AG04450 (cell line): ENCODE measurements at places on chromosomes 4 and X. TPM values are rescaled to one million over a fixed set of nuclear protein-coding genes. Genes with fewer than 3 reads are reported as not detected.

MAP7D2 gene
- 0.22 and 0.27 TPM in 2 replicates for polyA plus RNA-seq

DNA sequence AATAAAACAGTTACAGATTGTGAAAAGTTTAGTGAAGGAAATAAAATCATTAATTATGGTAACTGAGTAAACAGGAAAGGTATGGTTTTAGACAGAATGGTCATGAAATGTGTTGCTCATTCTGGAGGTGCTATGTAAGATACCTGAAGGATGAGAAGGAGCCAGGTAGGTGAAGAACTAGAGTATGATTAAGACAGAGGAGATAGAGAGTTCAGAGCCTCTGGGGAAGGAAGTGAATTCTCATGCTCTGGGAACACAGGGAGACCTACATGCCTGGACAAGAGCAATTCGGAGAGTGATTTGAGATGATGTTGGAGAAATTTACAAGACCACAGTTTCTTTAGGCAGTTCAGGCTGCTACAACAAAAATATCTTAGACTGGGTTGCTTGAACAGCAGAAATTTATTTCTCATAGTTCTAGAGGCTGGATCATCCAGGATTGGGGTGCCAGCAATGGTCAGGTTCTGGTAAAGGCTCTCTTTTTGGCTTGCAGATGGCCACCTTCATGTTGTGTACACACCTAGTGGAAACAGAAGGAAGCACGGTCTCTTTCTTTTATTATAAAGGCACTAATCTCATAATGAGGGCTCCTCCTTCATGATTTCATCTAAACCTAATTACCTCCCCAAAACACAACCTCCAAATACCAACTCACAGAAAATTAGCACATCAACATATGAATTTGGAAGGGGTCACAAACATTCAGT lies 1416.1 kb downstream of the PCDH7 start:
- DNase-seq, result no peak

GRCh38 chrX:76279007-76279406 lies 106.1 kb downstream of the PBDC1 start:
- peak; percentile 1 for DNase-seq

GRCh38 chrX:112612558-112612957 lies 67.2 kb downstream of the LHFPL1 start:
- DNase-seq, result no peak

- no peak for DNase-seq
Observed at GRCh38 chrX:1450361-1451161, 2.1 kb downstream of the ASMTL start.

ASB9 gene
- 0.22 and 0.35 TPM in 2 replicates for polyA plus RNA-seq

CT45A3 gene
- not detected in 2 replicates for polyA plus RNA-seq

GRCh38 chrX:39718981-39719380 lies 378.8 kb downstream of the BCOR start:
- DNase-seq, result no peak

GRCh38 chr4:151238477-151238876 lies 38.5 kb upstream of the PRSS48 start:
- DNase-seq, result no peak

GRCh38 chr4:100079264-100079663 lies 111.0 kb downstream of the DDIT4L start:
- DNase-seq, result no peak

GRCh38 chrX:153609917-153610835 lies 11.2 kb upstream of the CCNQ start:
- peak; percentile 18 for DNase-seq

DNA sequence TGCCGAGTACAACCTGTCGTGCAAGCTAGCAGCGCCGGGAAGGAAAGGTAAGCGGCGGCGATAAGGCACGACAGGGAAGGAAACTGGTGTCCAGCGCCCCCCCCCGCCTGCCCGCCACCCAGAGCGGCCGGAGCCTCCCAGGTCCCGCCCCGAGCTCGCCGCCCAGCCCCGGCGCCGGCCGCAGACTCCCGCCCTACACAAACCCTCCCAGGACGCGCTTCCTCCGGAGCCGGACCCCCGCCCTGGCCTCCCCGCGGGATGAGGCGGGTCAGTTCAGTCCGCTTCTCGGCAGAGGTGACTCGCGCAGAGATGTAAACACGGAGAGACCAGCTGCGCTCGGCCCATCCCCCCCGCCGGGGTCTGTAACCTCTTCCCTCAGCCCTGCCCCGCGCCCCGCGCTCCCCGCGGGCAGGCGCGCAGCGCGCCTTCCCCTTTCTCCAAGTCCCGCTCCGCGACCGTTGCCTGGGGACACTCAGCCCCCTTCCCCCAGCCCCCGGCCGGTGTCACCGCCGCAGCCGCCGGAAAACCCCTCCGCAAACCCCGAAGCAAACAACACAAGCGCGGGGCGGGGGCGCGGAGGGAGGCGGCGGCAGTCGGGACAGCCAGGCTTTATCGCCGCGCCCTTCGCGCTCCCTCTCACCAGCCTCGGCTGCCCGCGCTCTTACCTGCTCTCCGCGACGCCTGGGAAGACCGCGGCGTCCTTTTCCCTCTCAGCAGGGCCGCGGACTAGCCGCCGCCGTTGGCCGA lies 543 bp downstream of the ELF2 start:
- DNase-seq, result no peak

- DNase-seq, result no peak
Observed at GRCh38 chrX:46627711-46628419, 54.3 kb downstream of the CHST7 start.

- DNase-seq, result no peak
Observed at GRCh38 chr4:186627226-186627865, 72.0 kb upstream of the MTNR1A start.

DNA sequence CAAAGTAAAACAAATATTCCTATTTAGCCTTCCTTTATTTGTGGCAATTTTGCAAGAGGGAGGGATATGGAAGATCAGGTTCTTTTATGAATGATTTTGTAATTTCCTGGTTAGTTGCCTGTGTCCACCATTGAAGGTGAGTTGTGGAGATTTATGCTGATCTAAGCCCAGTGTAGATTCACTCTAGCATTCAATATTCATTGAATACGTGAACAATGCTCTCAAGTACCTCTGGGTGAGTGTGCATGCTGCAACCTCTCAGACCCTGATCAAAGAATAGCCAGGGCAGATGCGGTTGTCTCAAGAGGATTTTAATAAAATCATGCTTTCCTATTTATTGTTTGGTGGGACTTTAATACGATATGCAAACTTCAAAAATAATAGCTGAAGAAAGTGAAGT lies 628.4 kb downstream of the SPRY1 start:
- DNase-seq, result no peak

- no peak for DNase-seq
Observed at GRCh38 chr4:140568507-140569306, at the start of gene UCP1. UCP1 (minus strand) TSS chr4:140568961; CDS start chr4:140568729, 232 bp downstream.

NEIL3 gene
- polyA plus RNA-seq, result 2.1 and 3.7 TPM in 2 replicates

DNA sequence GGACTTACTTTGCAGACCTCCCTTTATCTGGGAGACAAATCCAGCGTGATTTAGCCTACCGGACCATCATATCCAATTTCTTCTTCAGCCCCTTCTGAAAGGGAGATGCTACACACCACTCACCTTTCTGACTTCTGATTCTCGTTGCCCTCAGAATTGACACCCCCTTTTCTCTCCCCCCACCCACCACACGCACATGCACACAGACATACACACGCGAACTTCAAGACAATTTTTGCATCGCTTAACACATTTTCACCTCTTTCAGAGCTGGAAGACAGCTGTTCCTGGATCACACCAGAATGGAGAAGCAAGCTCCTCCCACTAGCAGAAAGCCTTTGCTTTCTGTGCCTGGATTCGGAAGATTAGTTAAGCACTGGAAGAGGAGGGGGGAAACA lies 1.0 kb upstream of the SNCA start:
- DNase-seq, result no peak

UGT2A3 gene
- polyA plus RNA-seq, result not detected in 2 replicates

RTL9 gene
- 0.12 and 0.37 TPM in 2 replicates for polyA plus RNA-seq

- no peak for DNase-seq
Observed at GRCh38 chr4:103996637-103997036, 276.9 kb upstream of the TACR3 start.

GRCh38 chr4:56530269-56531148 lies 24.9 kb downstream of the ARL9 start:
- DNase-seq, result peak; percentile 27

- no peak for DNase-seq
Observed at GRCh38 chr4:27000820-27001219, 140.2 kb downstream of the STIM2 start.

PNCK gene
- polyA plus RNA-seq, result 0.17 TPM in 1 of 2 replicates, not detected in the other

DNA sequence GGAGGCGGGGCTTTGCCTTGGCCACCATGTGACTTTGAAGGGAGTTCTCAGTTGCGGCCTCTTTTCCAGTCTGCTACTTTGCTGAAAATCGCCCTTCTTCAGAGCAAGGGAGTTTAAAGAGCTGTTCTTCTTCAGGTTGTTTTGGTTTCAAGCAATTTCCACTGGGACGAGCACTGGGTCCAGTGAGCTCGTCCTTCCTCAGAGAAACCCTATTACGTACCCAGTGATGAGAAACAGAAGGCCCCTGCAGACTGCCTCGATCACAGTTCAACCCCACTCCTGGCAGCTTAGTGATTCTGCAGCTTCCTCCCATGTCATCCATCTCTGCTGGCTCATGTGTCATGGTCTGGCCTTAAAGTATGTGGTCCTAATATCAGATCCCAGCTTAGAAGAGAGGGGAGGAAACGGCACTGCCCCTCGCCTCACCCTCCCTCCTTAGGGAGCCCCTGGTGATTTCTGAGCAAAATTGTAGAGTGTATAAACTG lies 7.8 kb upstream of the FAM149A start:
- DNase-seq, result no peak

DNA sequence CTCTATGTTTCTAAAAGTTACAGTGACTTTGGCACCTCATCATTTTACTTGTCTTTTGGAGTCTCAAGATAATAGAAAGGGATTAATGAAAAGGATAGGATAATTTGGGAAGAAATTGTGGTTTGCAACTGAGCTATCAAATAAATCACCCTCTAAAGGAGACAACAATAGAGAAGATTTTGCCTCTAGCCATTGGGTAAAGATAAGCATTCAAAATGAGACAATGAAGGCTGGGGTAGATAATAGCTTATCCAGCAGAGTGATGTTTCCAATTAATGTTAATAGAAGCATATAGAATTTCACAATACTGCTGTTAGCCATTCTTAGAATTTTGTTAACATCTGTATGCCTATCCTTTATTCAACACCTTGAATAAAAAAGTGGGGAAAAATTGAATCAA lies 1177.6 kb downstream of the ADGRL3 start:
- DNase-seq, result no peak

DNA sequence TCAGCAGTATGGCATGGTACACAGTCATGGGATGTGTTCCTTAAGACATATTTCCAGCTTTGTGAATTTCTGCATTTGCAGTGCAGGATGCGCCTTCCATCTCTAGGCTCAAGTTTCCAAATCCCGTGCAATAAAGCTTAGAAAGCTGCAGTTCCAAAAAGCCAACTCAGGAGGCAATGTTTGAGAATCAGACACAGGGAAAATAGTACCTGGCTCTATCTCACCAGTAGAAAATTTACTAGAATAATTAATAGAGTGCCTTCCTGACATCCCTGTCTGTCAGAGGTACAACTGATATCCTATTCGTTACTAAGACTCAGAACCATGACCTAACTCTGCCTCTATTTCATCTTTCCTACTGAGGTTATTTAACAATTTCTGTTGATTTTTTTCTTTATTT lies 1333.0 kb downstream of the PCDH19 start:
- DNase-seq, result no peak

MAB21L2 gene
- 3.3 TPM in 2 replicates for polyA plus RNA-seq

GRCh38 chr4:53591372-53591892 lies at the start of gene LNX1:
LNX1 (minus strand) TSS chr4:53591486; CDS start chr4:53574002, 17,484 bp downstream.
- DNase-seq, result no peak

GATA1 gene
- polyA plus RNA-seq, result not detected in 2 replicates

- no peak for DNase-seq
Observed at GRCh38 chr4:78766650-78767049, 9.5 kb upstream of the BMP2K start.

TRIM60 gene
- polyA plus RNA-seq, result not detected in 2 replicates

DNA sequence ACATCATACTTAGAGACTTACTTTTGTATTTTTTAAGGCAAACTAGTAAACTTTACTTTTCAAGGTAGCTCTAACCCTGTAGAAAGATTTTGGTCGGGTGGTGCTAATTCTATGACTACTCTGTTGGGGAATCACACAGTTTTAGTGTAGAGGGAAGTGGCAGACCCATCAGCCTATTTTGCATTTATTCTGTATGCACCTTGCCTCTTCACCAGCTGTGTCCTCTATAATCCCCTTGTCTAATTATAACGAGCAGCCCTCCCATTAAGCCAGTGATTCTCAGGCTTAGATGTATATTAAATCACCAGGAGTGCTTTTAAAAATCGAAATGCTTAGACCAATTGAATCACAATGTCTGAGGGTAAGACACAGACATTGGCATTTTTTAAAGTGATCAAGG lies 78.1 kb downstream of the GALNT7 start:
- DNase-seq, result no peak

NUDT10 gene
- 2.3 and 2.5 TPM in 2 replicates for polyA plus RNA-seq

DNA sequence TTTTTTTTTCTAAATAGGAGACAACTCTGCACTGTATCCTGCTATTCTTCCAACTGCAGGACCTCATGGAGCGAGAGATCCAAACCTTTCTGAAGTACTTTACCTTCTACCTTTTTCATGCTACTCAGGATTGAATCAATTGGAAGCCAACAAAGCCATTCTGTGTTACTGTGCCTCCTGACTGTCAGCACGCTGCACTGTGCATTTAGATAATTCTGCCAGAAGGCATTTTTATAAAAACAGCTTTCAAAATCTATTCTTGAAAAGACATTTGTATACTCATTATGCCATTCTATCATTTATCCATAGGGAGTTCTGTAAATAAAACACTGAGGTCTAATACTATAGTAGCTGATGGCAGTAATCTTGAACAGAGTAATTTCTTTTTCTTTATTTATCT lies 142.8 kb downstream of the SLIT2 start:
- no peak for DNase-seq

DNA sequence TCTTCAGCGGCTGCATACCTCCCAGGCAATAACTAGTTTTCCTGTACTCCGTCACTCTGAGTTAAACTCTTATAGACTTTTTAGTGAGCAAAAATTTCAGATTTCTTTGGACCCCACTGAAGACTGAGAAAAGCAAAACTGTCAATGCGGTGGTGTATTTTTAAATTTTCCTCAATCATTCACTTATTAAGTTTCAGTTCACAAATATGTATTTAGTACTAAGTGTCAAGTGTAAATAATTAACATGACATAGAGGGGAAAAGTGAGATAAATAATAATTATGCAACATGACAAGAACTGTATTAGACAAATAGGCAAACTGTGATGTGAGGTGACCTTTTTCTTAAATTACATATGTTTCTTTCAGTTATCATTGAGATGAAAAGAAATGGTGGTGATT lies 124.4 kb downstream of the NAF1 start:
- DNase-seq, result no peak

- DNase-seq, result no peak
Observed at GRCh38 chr4:25872851-25873631, 10.3 kb upstream of the SEL1L3 start.

FOXR2 gene
- not detected in 2 replicates for polyA plus RNA-seq

- DNase-seq, result no peak
Observed at GRCh38 chrX:30865015-30865414, 24.0 kb downstream of the TAB3 start.

- DNase-seq, result no peak
Observed at GRCh38 chr4:139984471-139984870, 169.5 kb downstream of the MAML3 start.

FGFR3 gene
- 0.06 and 0.21 TPM in 2 replicates for polyA plus RNA-seq
